Hair follicular keratinocyte (primary cell): ENCODE measurements at places on chromosomes 1 and 21. TPM values are rescaled to one million over a fixed set of nuclear protein-coding genes. Genes with fewer than 3 reads are reported as not detected.

Gene PTGFR
- 0.08 and 0.31 TPM in 2 replicates for total RNA-seq

Gene PLA2G2C
- total RNA-seq = not detected in 2 replicates

Gene NCAM2
- total RNA-seq = 0.04 TPM in 1 of 2 replicates, not detected in the other

Gene PRDM2
- 7.9 and 16.3 TPM in 2 replicates for total RNA-seq

Gene ATP1A4
- not detected in 2 replicates for total RNA-seq

Gene ZNF687
- 13.3 and 14.2 TPM in 2 replicates for total RNA-seq

Gene OR2L8
- total RNA-seq = not detected in 2 replicates

Gene TDRD10
- not detected in 2 replicates for total RNA-seq

Gene SPRR2G
- not detected in 2 replicates for total RNA-seq

Gene NCMAP
- total RNA-seq = not detected in 2 replicates

Gene GPR25
- not detected in 2 replicates for total RNA-seq

Gene TNFRSF9
- 0.16 TPM in 1 of 2 replicates, not detected in the other for total RNA-seq
